ENCODE measurements at places on chromosomes 12 and 14.

DNA sequence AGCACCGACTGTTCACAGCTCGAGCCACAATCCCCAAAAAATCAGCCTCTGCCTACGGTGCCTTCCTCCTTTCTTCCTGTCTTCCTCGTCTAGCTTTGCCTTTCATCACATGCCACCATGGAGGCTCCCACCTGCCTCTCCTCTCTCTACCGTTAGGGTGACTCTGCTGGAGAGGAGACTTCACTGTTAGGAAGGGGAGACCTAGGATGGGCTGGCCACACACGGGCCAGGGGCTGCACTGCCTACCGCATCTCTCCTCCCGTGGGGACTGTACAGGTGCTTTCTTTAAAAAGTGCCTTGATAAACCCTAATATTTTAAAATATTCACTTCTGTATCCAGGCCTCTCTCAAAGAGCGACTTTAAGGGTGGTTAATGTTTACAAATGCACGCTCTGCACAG is 1104.7 kb downstream of the BCL11B start:
- no peak for DNase-seq

GRCh38 chr12:49564686-49565405 is 3.1 kb downstream of the MCRS1 start:
- DNase-seq, result no peak

DNA sequence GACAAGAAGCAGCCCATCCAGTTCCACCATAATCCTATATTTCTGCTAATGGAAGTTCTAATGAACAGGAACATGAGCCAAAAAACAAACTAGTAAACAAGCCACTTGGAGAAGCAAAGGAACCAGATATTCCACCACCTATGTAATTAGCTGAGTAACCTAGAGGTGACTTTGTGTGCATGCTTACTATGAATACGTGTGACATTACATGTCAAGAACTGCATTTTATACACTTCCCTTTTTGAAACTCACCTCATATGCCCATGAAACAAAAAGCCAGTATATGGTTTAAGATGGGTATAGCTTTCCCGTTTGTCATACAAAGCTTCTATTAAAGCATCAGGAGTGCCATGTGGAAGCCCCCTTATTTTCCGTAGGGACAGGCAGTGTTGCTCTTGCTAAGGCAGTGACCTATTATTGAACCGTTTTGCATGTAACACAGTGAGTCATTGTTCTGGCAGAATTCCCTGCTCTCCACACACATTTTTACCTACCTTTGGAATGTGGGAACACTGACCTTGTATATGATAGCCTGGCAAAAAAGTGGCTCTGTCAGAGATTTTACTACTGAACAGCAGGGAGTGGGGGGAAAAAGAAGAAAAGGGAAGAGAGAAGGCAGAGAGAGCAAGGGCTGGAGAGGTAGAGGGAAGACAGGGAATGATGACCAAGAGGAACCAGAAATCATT is 34.8 kb upstream of the FRMD6 start:
- DNase-seq, result no peak

DNA sequence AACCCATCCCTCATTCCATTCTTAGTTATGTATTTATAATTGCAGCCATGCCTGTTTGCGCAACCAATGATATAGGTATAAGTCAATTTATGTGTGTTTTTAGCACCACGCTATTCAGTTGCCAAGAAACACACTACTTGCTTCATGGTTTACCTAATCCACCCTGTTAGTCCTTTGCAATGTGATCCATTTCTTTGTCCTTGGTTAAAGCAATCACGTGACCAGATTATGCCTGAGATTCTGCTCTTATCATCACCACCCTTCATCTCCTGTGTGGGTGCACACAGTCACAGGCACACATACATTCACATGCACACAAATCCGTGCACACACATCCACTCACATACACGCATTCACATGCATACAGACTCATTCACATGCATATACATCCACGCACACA is 52.3 kb upstream of the KCNA5 start:
- DNase-seq, result no peak

GRCh38 chr12:94994312-94994711 is 9.2 kb downstream of the NDUFA12 start:
- no peak for DNase-seq

DNA sequence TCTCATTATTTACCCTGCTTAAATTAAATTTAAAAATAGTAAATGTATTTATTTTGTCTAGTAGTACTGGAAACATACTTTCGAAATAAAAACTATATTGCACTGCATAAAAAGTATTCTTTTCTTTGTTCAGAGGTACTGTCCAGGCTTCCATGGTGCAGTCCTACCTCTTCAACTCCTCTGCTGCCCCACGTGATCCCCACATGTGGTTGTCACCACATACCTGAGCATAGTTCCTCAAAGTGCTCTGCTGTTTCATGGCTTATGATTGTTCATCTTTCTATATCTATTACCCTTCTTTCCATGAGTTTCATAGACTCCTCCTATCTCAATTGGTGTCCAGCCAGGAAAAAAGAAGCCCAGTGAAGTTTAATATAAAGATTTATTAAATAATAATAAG is 317.5 kb upstream of the OR4E1 start:
- no peak for DNase-seq

DNA sequence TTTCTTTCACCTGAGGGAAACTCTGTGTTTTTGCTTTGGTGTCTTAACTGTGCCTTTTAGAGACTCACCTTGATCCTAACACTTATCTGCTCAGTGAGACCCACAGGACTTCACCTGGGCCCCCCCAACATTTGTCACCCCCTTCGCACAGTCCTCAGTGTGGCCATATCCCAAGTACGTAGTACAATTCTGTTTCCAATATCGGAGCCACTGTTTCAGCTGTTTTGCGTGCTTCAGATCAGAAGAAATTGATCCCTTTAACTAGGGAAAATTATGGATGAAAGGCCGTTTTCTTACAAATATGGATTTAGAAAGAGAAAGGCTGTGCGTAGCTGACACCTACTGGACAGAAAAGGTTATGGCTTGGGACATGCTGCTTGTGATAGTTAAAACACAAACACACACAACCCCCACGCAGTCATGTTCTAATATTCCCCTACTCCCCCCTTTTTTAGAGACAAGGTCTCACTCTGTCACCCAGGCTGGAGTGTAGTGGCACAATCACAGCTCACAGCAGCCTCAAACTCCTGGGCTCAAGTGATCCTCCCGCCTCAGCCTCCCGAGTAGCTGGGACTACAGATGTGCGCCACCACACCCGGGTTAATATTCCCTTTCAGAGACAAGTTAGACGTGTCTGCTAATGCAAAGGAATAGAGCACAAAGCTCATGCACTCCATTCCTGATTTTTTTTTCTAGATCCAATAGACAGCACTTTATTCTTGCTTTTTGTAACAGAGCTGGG is 3.6 kb upstream of the SLC7A8 start:
- no peak for DNase-seq

DNA sequence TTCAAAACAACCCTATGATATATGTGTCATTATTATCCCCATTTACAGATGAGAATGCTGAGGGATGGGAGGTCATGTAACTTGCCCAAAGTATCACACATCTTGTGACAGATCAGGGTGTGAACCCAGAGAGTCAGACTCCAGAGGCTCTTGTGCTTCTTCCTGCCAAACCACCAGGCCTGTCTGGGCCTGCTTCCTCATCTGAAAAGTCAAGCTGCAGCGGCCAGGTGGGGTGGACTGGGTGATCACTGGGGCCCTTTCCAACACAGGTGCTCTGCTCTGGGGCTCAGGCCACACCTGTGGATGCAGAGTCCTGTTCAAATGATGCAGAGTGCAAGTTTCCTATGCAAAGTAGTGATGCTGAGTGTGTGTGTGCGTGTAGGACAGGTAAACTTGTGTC is 26.7 kb downstream of the TSPAN11 start:
- DNase-seq, result no peak

GRCh38 chr14:106662936-106663550 is 1136.7 kb downstream of the TMEM121 start:
- DNase-seq, result no peak

DNA sequence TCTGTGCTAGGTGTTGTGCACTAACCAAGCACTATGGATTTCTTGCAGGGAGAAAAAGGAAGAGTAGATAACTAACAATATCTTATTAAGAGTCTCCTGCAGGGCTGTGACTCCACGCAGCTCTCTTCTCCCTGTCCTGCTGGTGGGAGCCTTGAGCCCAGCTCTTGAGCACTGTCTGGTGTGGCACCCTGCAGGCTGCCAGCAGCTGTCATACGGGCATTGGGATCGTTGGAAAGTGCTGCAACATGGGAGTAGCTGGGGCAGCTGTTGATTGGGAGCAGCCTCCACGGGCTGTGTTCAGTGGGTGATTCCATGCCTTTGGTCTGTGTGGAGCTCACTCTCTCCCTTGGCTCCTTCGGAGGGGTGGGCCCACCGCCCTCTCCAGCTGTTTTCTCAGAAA is 125.3 kb downstream of the FBXL14 start:
- DNase-seq, result no peak

- DNase-seq, result no peak
Measured at GRCh38 chr14:100692859-100693558, 33.7 kb upstream of the DLK1 start.

- no peak for DNase-seq
Measured at GRCh38 chr12:98698603-98699463, 53.7 kb downstream of the APAF1 start.

- no peak for DNase-seq
Measured at GRCh38 chr12:55654511-55655214, 18.0 kb downstream of the OR10P1 start.

DNA sequence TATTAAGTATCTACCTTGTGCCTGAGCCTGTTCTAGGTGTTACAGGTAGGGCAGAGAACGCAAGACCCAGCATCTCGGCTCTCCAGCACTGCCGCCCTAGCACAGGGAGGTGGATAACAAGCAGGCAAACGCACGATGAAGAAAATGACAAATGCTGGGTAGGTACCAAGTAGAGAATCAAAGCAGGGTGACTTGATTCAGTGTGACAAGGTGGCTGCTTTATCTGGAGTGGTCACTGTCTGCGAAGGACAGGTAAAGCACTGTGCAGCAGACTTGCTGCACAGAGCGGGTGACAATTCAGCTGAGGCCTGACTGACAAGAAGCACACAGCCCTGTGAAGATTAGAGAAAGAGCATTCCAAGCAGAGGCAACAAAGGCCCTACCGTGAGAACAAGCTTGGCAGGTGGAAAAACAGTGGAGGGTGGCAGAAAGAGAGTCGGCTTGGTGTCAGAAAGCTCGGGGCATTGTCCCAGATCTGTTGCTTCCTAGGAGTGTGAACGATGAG is 12.9 kb downstream of the PRKCH start:
- DNase-seq, result no peak

- no peak for DNase-seq
Measured at GRCh38 chr12:59763835-59764234, 168.0 kb downstream of the SLC16A7 start.

DNA sequence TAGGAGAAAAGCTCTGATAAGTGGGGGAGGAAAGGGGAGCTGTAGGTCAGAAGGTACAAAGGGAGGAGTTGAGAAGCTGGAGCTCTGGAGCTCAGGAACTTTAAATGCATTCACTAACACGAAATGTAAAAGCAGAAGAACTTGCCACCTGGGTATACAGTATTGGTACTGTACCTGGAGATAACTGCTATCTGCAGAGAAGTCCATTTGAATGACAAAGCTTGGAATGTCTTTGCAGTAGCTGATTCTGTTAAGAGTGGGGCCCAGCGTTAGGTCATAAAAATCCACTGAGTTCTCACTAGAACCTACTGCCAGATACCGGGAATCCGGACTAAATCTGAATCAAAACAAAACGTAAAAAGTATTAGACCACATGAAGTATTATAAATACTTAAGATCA is 55.6 kb downstream of the ZC3H14 start:
- DNase-seq, result no peak

DNA sequence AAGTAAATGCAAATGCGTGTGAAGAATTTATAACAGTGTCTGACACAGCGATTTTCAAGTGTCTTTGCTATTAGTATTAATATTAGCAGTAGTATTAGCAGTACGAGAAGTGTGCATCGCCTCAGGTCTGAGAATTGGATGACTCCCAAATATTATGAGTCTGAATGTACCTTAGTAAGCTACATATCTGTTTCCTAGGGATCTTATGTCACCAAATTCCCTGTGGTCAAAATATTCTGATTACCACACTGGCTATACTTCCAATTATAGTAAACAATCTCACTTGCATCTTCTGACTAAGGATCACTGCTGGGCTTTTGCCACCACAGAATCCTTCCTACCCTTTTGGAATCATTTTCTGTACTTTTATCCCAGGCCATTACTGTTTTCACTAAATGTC is 396.0 kb upstream of the MIS18BP1 start:
- no peak for DNase-seq
